Activated CD8-positive, alpha-beta memory T cell treated with anti-CD3 and anti-CD28 coated beads, Interleukin-2, amount 10 ng/mL, durations not matched to agents 7 days and 5 days (primary cell): ENCODE measurements at places on chromosomes 7 and 10.

DNA sequence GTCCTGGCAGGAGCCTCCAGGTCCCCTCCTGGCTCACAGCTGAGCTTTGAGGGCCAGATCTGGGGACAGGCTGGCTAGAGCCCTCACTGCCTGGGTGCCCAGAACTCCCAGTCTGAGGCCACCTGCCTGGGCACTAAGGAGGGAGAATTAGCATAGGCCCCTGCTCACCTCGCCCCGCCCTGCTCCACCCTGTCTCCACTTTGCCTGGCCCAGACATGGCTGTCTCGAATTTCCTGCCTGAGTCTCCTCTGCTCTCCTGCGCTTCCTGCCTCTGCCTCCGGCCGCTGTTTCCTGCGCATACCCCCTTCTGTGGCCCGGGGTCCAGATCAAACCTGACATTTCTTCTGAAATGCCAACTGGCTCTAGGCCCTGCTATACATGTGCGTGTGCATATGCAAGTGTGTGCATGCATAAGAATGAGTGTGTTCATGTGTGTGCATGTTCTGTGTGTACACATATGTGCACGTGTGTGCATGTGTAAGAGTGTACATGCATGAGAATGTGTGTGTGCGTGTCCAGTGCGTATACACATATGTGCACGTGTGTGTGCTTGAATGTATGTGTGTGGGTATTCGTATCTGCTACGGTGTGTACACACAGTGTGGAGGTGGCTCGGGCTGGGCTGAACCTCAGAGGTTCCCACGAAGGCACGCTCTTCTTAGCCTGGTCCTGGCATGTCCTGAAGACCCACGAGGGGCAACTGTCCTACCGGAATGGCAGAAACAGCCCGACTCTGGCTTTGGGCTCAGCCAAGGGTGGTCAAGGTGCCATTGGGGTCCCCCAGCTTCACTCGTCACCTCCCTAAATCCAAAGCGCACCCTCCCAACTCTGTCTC, 64.9 kb downstream of the MYL10 start:
- no peak for DNase-seq

DNA sequence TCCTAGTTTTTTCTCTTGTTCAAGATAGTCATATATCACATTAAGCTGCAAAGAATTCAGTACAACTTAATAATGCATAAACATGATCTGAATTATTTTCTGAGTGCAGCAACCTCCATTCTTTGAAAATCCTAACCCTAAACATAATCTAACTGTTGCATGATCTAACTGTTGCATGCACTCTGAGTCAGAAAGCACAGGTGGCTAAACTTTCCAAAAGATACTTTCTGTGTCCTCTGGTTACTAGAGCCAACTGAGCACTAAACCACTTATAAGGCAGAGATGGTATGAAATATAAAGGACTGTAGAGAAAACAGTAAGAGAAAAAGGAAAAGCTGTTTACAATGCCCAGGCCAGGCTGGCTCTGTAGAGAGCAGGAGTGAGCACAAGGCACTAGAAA, 23.0 kb upstream of the FAM133B start:
- no peak for DNase-seq

DNA sequence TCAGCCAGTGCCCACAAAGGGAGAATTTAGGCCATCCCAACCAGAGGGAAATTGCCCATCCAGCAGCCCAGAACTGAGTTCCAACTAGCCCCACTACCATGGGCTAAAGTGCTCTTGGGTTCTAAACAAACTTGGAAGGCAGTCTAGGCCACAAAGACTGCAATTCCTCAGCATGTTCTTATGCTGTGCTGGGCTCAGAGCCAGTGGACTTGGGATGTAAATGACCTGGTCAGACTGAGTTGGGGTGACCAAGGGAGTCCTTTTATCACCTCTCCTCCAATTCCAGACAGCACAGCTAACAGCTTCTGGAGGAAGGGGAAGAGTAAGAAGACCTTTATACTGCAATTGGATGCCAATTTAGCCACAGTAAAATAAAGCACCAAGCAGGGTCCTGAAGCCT, 607.2 kb upstream of the KCND2 start:
- DNase-seq: no peak

DNA sequence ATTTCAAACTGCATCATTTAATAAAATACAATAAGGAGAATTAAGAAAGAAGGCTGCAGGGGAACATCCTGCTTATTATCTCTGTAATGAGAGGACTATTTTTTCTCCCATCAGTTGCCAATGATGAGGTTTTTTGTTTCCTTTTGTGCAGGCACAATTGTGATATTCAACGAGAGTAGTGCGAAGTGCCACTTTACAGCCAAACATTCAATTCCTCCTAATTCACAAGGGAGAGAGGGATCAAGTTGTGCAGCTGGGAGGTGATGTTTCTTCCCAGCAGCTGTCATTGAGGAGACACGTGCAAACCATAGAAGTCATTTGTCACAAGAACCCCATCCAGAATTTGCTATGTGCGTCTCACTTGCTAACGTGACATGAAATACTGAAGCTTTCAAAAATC, 81.6 kb upstream of the ICA1 start:
- no peak for DNase-seq

DNA sequence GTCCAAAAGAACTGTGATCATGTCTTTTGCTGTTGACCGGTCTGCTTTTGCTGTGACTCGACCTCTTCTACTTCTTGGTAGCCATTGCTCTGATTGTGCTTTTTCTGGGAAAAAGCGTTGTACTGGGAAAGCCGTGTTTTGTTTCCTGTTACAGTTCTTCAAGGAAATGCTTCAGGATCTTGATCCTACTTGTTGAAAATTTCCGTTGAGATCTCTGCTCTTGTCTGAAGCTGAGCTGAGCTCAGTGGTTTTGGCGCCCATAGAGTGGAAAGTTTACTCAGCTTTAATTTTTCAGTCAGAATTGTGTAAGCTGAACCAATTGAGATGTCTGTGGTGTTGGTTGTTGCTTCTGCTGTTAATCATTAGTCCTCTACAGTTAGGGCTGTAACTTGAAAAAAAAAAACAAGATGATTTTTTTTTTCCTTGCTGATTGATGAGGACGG, 302.2 kb downstream of the CCDC3 start:
- peak; percentile 54 for DNase-seq

DNA sequence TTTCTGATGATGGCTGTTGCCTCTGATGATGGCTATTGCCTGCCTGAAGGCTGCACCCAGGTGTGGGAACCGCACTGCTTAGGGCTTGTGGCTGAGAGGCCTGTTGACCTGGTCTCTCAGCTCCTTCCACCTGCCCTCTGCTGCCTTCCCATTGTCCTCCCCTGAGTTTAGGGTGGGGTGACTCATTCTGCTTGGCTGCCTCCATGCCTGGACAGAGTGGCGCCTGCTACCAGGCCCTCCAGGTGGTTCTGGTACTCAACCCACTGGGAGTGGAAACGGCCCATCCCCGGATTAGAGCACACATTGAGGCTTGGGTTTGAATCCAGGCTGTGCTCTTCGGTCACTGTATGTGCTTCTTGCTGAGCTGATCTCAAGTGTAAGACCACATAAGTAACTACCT, 120.6 kb downstream of the SEM1 start:
- no peak for DNase-seq

GRCh38 chr7:18345641-18346234, 149.8 kb upstream of the HDAC9 start:
- no peak for DNase-seq

DNA sequence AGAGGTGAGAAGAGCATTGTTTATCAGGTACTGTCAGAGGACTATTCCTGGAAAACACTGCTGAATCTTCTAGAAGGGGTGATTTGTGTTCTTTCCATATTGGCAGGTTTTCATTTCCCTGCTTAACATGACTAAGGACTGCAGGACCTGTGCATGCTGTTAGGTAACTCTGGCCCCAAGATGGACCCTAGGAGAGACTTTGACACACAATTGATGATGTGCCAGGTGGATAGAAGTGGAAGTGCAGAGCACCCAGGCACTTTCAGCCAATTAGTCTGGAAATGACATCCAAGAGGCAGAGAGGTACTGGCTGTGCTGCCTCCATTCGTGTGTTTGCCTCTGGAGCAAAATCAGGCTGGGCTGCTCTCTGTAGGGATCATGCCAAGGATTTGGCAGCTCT, 496.3 kb upstream of the GALNT17 start:
- DNase-seq: no peak

- DNase-seq: no peak
Observed at GRCh38 chr7:36036590-36036989, 116.5 kb upstream of the EEPD1 start.

GRCh38 chr10:129468187-129468586, 1.1 kb downstream of the MGMT start:
- no peak for DNase-seq

- DNase-seq: no peak
Observed at GRCh38 chr10:77328272-77328816, 309.3 kb downstream of the KCNMA1 start.

- DNase-seq: no peak
Observed at GRCh38 chr7:151699147-151699927, 177.6 kb downstream of the PRKAG2 start.

DNA sequence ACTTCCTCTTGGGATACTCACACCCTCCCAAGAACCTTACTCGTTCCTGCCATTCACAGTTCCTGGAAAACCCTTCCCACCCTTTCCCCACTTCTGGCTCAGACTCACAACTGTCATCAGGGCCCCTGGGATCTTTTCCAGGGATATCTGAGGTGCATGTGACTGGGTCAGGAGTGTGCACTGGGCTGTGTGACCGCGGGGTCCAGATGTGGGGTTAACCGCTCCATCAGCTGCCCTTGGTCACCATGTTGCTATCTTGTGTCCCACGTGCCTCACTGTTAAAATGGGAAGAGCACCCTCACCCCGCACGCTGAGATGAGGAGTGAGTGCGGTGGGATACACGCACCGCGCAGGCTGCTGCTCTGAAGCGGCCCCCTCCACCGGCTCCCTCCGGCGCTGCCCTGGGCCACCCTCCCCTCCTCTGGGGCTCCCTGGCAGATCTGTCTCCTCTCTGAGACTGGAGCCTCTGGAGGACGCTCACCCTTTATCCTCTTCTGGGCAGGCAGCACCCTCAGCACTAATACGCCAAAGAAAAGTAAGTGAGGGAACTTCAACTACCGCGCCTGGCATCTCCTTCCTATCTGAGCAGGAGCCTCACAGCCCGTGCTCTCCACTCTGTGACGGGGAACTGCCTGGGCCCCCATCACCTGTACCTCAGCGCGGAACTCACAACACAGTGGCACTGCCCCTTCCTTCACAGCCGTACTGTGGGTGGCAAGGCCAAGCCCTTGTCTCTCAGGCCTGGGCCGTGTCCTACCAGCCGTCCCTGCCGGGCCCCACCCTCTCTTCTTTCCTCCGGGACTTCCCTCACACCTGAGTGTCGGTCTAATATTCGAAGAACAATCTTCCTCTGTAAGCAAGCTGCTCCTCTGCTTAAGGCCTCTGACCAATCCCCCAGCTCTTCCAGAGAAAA, 15.6 kb downstream of the COBL start:
- DNase-seq: no peak

DNA sequence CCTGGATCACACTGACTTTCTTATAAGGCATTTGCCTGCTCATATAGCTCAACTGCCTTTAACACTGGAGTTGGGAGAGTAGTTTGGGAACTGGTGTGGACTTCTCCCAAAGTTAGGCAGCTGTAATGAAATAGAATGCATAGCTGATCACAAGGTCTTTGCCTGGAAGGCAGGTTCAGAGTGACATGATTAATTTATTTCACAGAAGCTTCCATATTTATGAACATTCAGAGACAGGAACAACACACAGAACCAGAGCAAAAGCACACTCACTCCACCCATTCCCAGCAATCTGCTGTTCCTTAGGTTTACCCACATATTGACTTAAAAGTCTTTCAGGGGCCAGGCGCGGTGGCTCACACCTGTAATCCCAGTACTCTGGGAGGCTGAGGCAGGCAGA, 234.2 kb downstream of the REEP3 start:
- no peak for DNase-seq

GRCh38 chr7:37445790-37446189, 2.9 kb downstream of the ELMO1 start:
- DNase-seq: no peak

DNA sequence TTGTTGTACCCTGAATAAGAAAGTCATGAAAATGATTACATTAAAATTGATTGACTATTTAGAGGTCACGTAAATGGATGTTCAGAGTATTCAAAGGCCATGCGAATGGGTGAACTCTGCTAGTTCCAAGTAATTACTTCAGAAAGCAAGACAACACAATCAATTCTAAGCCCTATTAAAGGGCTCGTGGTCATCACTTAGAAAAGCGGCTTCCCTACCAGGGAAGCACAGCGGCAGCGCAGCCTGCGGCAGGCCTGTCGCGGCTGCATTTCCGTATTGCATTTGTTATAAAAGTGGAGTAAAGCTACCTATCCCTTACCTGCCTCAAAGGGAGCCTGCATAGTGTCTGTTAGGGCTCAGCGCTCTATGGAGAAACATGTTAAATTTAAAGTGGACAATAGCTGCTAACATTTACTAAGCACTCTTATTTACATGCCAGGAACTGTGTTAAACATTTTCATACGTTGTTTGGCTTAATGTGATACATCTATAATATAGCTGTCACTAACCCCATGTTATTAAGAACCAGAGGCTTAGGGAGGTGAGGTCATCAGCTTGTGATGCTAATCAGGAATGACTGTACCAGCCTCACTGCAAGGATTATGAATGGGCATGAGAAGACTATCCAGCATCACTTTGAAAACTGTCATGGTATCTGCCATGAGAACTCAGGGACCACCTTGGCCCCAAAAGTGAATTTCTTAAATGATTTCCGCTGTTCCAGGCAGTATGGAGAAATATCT, 187.5 kb downstream of the CELF2 start:
- no peak for DNase-seq

DNA sequence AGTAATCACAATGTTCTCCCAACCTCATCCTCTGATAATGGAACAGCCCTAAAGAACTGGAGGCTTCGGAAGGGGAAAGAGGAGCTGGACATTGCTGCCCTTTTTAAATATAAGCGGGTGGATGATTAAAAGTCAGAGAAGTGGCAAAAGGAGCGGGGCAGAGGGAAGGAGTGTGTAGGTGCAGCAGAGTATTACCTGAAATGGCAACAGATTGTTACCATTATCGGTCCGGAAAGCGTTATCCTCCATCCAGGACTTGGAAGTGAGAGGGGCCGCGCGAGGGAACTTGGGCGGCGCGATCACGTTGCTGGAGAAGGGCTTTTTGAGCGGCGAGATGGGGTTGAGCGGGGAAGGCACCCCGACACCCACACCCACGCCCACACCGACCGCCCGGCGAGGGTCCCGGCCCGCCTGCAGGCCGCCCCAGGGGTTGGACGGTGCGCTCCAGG, 51.7 kb downstream of the CPEB3 start:
- DNase-seq: no peak

GRCh38 chr10:66783316-66783715, 142.5 kb upstream of the LRRTM3 start:
- DNase-seq: no peak

- no peak for DNase-seq
Observed at GRCh38 chr7:100513212-100513810, 25.7 kb upstream of the AGFG2 start.

DNA sequence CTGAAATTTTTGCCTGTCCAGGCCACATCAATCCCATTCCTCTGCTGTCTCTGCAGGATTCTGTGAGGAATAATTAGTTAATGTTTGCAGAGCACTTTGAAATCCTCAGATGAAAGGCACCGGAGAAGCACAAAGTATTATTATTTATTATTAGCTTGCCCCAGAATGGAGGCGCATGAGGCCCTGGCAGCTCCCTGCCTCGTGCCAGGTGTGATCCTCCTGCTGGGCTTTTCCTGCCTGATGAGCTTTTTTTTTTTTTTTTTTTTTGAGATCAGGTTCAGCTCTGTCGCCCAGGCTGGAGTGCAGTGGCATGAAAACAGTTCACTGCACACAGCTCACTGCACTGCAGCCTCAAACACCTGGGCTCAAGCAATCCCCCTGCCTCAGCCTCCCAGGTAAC, 65.2 kb downstream of the TCF7L2 start:
- DNase-seq: no peak

GRCh38 chr7:138902161-138902560, 79.0 kb downstream of the KIAA1549 start:
- no peak for DNase-seq
